ENCODE measurements at places on chromosomes 7 and 10. TPM values are rescaled to one million over a fixed set of nuclear protein-coding genes. Genes with fewer than 3 reads are reported as not detected.
A peak's percentile ranks its signal among the peaks of the same experiment; 100 is the strongest.

DNA sequence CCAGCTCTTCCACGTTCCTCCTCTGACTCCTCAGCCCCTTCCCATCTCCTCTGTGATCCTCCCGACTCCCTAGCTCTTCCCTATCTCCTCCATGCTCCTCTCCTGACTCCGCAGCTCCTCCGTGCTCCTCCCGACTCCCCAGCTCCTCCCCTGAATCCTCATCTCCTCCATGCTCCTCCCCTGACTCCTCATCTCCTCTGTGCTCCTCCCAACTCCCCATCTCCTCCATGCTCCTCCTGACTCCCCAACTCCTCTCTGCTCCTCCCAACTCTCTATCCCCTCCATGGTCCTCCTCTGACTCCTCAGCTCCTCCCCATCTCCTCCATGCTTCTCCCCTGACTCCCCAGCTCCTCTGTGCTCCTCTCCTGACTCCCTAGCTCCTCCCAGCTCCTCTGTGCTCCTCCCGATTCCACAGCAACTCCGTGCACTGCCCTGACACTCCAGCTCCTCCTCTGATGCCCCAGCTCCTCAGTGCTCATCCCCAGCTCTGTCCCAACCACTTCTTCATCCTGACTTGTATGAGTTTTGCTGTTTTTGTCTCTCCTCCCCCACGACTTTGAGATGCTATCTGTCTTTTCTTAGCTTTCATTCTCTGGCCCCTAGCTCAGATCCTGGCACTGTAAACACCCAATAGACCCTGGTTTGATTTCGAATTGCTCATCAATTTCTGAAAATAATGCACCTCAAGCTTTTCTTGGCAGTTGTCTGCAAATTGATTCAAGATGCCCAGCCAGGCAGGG, 38.3 kb downstream of the OAT start:
- DNase-seq: no peak

GRCh38 chr10:132232023-132232951, 45.5 kb downstream of the DPYSL4 start:
- no peak for DNase-seq

GRCh38 chr10:72525277-72525676, 100.6 kb downstream of the MICU1 start:
- no peak for DNase-seq

DNA sequence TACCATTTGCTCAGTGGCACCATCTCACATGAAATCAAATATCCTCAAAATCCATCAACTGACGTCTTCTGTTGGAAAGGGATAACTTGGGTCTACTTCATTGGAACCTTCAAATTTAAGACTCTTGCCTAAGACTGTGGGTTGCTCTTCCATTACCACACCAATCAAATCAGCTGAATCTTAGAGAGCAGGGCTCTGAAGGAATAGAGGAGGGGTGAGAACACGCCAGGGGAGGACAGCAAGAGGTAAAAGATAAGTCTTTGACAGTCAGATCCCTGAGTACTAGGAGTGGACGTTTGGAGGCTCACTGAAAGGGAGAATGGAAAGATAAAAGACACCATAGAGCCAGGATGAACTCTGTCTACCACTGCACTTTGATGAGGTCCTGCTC, 107.5 kb downstream of the CCDC71L start:
- no peak for DNase-seq

DNA sequence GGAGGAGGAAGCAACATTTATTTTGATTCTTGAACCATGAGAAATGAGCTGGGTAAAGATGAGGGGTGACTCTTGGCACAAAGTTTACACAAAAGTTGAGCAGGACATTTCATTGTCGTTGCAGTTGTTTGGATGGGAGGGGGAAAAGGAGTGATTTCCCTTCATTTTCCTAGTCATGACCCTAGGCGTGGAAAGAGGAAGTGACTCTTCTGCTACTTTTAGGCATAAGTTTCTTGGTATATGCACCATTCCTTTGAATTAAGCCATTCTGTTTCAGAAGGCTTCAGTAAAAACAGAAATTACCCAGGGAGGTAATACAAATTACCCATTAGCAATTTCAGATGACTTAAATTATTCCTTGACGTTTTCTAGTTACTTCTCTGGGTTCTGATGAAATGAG, 113.9 kb upstream of the FAM171A1 start:
- DNase-seq: no peak

GRCh38 chr10:133448120-133448519, 5.6 kb upstream of the SCART1 start:
- no peak for DNase-seq

DNA sequence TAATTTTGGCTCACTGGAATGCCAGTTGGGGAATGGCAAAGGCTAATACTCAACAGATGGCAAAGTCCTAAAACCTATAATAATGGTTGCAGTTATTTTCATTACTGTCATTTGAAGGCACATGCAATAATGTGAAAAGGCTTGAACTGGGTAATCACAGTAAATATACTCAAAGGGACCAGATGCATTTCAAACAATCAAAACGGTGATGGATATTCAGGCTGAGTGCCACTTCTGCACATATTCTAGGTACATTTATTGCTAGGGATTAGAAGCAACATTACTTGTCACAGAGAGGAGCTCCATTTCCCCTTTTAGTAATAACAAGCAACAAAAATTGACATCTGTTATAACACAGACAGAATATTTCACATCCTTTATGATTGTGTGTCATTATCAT, 171.8 kb downstream of the NXPH1 start:
- no peak for DNase-seq

DNA sequence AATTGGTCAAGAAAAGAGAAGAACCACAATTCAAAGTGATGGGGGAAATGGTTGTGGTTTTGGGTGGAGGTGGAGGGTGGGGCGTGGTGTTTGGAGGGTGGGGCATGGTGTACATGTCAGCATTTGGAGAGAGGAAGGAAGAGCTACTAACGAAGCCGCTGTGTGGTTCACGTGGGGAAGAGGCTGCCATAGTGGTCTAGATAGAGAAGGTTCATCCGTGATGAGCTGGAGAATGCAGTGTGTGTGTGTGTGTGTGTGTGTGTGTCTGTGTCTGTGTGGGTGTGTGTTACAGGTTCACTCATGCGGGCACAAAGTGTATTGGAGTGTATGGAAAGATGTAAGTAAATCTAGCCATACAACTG, 6.1 kb upstream of the VCL start:
- DNase-seq: peak; percentile 88

DNA sequence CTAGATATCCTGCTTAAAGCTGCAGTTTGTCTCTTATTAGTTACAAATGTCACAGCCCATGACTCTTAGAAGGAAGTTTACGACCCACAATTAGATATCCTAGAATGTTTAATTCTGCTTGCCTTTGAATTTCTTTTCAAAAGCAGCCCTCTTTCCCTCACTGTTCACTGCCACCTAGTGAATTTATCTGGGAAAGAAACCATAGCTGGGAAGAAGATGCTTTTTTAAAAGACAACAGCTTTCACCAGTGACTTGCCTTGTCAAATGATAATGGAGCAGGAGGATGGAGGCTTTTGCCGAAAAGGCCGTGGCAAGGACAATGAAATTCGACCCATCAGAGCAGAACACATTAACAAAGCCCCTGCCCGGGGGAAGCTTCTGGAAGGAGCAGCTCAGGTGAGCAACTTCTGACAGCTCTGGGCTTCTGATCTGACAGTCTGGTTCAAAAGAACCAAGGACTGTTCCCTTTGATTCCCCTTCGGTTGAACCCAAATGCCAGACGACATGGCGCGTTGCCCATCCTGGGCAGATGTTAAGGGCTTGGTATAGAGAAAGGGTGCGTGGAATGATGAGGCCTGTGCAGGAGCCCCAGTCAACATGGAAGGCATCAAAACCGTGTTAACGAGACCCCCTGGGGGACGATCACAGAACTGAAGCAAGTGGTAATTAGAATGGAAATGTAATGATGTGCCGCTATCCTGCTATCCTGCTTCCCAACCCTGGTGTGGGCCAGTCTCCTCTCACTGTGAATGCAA, 236.8 kb downstream of the FRMD4A start:
- DNase-seq: no peak

GRCh38 chr10:81886939-81887338, 11.9 kb downstream of the NRG3 start:
- DNase-seq: no peak

HOGA1 gene
- total RNA-seq: not detected

OPN4 gene
- total RNA-seq: not detected

PLEKHS1 gene
- total RNA-seq: 0.12 TPM

HTRA1 gene
- not detected for total RNA-seq

KIN gene
- total RNA-seq: 14.7 TPM

STEAP1 gene
- total RNA-seq: not detected

AKR1C4 gene
- total RNA-seq: not detected

NUDT5 gene
- total RNA-seq: 55.6 TPM

Measured in CD4-positive, alpha-beta memory T cell (primary cell).